ENCODE measurements at places on chromosomes 5 and 9.
A peak's percentile ranks its signal among the peaks of the same experiment; 100 is the strongest.

GRCh38 chr9:86639899-86640379 is 285.7 kb upstream of the TUT7 start:
- DNase-seq = no peak

- no peak for DNase-seq
Measured at GRCh38 chr5:14266171-14266570, 123.0 kb downstream of the TRIO start.

DNA sequence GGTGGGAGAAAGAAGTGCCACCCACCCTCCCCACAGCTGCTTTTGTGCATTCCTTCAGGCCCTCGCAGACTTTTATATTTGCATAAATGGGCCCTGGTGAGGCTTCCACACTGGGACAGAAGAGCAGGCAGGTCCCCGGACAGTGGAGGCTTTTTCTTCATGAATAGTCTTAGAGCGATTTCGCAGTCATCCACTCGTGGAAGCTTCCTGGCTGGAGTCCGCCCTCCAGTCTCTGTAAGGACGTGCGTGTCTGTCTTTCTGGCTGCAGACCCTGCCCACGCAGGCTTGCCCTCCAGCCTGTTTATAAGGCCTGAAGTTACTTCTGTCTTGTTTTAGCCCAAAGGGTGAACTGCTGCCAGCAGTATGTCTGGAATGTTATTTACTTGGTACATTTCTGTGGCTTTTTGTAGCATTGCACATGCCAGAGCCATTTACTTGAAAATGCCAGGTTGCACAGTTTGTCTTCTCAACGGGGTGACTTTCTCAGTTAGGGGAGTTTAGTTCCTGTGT is 195.7 kb downstream of the AOPEP start:
- no peak for DNase-seq

- no peak for DNase-seq
Measured at GRCh38 chr9:78904686-78905085, 607.8 kb downstream of the PSAT1 start.

DNA sequence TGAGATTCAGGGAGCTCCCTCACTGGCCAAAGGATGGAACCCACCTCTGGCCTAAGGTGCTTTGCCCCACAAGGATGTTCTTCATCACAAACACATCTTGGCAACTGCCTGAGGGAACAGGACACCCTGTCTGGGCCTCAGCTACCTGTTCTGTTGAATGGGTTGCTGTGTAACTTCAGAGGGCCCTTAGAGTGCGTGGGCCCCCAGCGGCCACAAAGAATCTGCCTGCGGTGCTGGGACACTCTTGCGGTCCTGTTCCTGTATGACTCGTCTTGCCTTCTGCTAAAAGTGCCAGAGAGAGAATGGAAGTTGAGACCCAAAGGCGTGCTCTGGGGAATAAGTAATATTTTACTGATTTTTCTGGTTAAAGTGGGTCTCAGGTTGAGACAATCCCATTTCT is 14.1 kb upstream of the RPL26L1 start:
- no peak for DNase-seq

GRCh38 chr5:82720213-82721086 is 356.7 kb downstream of the TMEM167A start:
- no peak for DNase-seq

DNA sequence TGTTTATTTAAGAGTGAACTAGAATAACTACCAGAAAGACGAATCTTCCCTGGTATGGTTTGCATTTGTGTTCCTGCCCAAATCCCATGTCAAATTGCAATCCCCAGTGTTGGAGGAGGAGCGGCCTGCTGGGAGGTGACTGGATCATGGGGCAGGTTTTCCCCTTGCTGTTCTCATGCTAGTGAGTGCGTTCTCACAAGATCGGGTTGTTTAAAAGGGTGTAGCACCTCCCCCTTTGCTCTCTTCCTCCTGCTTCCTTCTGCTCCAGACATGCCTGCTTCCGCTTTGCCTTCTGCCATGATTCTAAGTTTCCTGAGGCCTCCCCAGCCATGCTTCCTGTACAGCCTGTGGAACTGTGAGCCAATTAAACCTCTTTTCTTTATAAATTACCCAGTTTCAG is 210.3 kb upstream of the TBC1D2 start:
- DNase-seq = no peak

DNA sequence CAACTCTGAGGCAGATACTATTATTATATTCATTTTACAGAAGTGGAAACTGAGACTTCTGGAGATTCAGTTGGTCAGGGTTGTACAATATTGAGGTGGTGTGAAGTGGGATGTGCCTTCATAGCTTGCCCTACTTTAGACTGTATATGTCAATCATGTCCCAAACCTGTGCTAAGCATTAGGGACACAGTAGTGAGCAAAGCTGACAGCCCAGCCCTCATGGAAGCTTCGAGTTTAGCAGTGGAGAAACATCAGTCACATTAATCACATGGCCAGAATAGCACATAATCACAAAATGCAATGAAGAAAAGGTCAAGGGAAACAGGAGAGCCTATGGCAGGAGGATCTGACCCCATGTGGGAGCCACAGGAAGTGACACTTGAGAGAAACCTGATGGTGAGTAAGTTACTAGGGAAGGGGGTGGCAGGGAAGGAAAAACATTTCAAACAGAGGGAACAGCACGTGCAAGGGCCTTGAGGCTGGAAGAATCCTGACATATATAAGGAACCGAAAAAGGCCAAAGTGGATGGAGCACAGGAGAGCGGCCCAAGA is 20.5 kb upstream of the RALGPS1 start:
- no peak for DNase-seq

DNA sequence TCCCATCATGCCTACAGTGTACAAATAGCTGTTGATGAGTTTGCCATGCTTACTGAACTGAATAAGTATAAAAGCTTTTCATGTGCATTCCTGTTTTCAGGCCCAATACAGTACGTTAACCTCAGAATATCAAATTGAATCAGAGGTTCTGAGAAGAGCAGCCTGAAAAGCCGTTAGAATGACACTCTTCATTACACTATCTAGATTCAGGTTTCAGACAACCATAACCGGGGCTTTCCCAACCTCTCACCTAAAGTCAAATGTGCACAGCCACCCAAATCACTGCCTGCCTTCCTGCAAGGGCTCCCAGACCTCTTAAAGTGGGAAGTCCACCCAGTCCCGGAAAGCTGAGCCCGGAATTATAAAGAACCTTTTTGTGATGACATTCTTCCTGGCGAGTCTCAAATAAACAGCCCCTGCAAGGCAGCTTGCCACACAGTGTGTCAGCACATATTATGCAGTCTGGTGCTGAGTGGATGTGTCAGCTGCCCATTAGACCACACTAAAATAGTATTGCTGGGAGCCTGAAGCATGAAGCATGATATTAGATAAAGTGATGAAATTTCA is 245.8 kb downstream of the TLE4 start:
- DNase-seq = peak; percentile 31

- DNase-seq = no peak
Measured at GRCh38 chr5:113171520-113171919, 194.9 kb downstream of the DCP2 start.

DNA sequence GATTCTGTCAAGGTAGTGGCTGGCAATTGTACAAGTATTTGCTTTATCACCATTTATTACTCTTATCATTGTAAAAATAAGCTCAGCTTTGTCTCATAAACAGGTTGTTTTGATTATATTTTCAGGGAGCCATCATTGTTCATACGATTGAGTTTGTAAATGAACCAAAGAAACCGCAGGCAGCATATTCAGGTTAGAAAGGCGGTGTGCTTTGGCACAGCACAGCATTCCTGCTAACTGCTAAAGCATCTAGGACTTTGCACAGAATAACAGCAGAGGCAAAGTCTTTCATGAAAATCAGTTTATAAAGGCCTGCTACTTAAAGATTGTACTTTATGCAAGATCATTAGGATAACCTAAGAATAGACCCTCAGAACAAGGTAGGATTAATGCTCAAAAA is 281.5 kb upstream of the SLC24A2 start:
- DNase-seq = no peak

DNA sequence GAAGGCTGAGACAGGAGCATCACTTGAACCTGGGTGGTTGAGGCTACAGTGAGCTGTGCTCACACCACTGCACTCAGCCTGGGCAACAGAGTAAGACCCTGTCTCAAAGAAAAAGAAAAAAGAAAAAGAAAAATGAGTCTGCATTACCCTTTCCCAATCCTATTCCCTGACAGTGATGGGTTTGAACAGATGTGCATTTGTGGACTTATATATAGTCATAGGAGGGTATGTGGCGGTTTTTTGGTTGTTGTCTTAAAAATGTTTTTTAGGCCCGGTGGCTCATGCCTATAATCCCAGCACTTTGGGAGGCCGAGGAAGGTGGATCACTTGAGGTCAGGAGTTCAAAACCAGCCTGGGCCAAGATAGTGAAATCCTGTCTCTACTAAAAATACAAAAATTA is 13.4 kb downstream of the HDHD3 start:
- DNase-seq = no peak

DNA sequence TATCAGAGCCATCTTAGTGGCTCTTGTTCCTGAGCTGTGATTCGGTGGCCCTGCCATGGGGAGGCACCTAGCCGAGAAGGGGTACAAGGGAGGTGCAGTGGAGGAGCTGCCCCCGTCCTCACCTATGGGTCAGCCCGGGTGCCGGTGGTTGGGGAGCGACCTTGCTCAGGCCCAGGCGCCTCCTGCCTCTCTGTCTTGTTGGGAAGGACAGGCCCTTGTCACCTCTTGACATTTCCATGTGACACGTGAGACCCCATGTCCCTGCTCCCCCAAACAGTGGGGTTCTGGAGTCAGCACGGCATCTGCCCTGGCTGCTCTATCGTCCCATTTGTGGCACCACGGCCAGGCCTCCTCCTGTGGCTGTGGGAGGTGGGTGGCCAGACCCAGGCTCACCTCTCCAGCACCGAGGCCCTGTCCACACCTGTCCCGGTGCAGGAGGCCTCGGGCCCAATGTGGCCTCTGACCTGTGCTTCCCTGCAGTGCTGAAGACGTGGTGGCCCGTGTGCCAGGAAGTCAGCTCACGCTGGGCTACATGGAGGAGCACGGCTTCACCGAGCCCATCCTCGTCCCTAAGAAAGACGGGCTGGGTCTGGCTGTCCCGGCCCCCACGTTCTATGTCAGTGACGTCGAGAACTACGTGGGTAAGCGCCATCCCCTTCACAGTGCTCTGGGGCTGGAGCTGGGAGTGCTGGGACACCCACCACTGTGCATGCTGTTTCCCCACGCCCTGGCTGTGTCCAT is 68.9 kb downstream of the PHF2 start:
- peak; percentile 15 for DNase-seq

- peak; percentile 27 for DNase-seq
Measured at GRCh38 chr9:33426843-33427293, 20.5 kb downstream of the AQP3 start.

GRCh38 chr9:70069704-70070103 is 26.1 kb downstream of the MAMDC2 start:
- no peak for DNase-seq

DNA sequence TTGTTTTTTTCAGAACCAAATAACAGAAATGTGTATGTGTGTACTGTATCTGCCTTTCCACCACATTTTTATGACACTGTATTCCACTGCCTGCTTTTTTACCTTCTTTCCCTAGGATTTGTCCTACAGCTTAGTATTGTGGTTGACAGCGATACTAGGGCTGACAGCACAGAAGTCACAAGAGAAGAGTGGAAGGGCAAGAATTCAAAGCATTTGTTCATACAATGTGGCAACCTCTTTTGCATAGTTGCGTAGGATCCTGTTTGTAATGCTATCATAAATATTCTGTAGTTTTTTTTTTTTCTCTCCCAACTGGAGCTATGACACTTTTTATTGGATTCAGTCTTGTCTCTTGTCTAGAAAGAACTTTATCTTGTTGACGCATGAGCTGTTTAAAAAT is 5.6 kb upstream of the BNIP1 start:
- DNase-seq = no peak

DNA sequence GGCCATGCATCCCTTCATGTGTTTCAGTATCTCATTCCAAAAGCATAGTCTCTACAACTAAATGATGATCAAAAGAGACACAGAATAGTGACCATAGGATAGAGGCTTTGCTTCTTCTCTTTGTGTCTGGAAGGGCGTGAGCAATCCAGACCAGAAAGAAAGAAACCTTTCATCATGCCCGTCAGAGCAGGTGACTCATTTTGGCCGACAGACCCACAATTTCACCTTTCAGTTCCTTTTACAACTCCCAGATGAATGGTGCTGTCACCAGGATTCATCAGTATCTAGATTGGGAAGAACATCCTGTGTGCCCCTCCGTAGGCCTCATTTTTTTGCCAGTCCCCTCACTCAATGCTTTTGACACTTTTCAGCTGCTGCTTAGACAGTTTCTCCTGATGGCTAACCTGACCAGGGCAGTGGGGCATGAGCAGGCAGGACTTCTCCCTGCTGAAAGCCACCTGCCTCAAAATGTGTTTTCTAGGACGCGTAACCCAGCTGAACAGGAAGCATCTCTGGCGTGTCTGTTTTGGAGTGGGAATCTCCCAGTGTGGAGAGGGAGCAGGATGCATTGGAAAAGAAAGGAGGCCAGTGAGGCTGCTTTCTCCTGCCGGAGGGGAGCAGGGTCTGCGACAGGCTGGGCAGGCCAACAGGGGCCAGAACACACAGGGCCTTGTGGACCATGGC is 21.2 kb downstream of the ABLIM3 start:
- no peak for DNase-seq

- no peak for DNase-seq
Measured at GRCh38 chr5:102826629-102827028, 71.5 kb downstream of the PAM start.

GRCh38 chr9:18706648-18707047 is 232.7 kb downstream of the ADAMTSL1 start:
- DNase-seq = no peak

DNA sequence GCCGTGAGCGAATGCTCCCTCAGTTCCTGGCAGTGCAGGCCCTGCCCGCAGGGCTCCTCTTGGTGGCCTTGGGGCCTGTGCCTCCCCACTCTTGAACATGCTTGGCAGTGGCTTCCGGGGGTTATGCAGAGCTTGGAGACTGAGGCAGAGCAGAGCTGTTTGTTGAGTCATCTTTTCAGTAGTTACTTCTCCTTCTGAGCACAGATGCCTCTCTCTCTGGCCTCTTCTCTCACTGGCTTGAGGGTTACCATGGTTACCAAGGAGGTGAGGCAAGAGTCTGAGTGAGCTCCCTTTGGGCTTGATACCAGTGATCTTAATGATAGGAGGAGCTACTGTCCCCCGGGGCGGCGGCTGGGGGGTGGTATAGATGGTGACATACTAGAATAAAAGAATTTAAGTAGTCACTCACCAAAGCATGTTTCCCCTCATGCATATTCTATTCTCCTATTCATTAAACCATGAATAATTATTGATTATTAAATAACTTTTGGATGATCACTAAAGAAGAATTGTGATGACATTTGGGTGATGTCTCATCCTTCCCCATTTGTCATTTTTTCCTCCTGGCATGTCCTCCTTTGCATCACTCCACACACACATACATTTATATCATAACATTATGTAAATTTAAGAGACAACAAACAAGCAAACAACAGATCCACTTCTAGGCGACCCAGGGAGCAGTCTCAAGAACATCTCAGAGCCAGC is 111.1 kb downstream of the ARHGAP26 start:
- no peak for DNase-seq
